A549 treated with GW870086 at 1 μM for 4 hours (cell line): ENCODE measurements at places on chromosomes 16 and 17. TPM values are rescaled to one million over a fixed set of nuclear protein-coding genes. Genes with fewer than 3 reads are reported as not detected.

Gene MT3
- total RNA-seq = 0.31 TPM in 1 of 5 replicates, not detected in the others

Gene ZNF469
- 5.9 to 11.2 TPM (median 9.6 TPM) in 5 replicates for total RNA-seq

Gene SMIM5
- total RNA-seq = 0.54 to 1.1 TPM (median 0.86 TPM) in 5 replicates

Gene LHX1
- 1.2 to 2.5 TPM (median 1.6 TPM) in 5 replicates for total RNA-seq

Gene CFAP97D1
- 0.03 TPM in 1 of 5 replicates, not detected in the others for total RNA-seq

Gene FAM171A2
- 2.6 to 4.2 TPM (median 3.5 TPM) in 5 replicates for total RNA-seq

Gene SPAG9
- total RNA-seq = 70.5 to 96.1 TPM (median 87.5 TPM) in 5 replicates

Gene ITGAL
- 0.02 TPM in 1 of 5 replicates, not detected in the others for total RNA-seq

Gene CASKIN1
- 0.35 to 0.55 TPM (median 0.45 TPM) in 5 replicates for total RNA-seq

Gene DPEP1
- 0.87 to 2.3 TPM (median 1.2 TPM) in 5 replicates for total RNA-seq
